ENCODE measurements at places on chromosomes 1 and 21.

- no peak for DNase-seq
These were observed 37.0 kb upstream of the B3GALT5 start for GRCh38 chr21:39575775-39576174.

GRCh38 chr1:157084720-157085119 lies 14.9 kb downstream of the ETV3L start:
- DNase-seq = no peak

- DNase-seq = no peak
These were observed 19.6 kb downstream of the KCNAB2 start for GRCh38 chr1:6065093-6065858.

DNA sequence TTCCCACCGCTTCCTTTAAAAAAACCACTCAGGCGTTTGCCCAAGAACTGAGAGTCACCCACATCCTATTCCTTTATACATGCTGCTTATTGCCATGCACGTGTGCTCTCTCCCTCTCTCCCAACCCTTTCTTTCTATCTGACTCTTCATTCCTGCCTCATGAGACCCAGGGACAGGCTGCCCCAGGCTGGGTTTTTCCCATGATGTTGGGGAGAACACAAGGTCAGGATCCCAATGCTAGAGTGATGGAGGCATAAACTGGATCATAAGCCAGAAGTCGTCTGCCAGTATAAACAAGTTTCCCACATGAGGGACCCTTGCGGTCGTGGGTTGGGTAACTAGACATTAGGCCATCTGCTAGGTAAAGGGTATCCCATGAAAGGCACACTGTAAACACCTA lies 64.9 kb downstream of the CD2 start:
- no peak for DNase-seq

DNA sequence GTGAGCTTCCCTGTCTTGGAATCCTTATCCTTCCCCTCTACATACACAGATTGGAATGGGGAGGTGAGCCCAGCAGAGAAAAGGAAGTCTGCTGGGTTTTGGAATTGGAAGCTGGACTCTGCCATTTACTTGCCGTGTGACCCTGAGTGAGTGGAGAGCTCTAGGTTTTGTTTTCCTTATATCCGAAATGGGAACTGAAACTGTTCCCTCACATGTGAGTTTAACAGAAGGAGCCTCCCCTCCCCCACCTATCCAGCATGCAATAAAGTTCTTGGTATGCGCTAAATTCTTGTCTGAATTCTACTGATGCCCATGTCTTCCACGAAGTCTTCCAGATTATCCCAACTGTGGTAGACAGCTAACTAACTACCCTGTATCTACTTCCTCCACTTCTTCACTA lies 58.7 kb downstream of the NENF start:
- no peak for DNase-seq

DNA sequence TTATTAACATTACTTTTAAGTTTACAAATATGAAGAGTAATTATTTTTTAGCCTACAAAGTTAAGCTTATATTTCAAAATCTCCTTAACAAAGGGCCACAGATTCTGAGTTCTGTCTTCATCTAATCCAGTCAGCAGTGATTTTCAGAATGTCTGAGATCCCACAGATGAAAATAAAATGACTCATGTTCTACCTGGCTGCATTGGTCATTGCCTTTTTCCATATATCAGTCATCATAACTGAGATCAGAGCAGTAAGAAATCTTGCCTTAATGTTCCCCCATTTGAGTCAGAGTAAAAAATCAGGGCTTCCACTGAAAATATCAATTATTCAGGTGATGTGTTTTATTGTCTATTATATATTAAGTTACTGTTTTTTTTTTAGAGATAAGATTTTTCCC lies 416.1 kb downstream of the MRPL39 start:
- DNase-seq = no peak

- no peak for DNase-seq
These were observed 33.0 kb upstream of the IVNS1ABP start for GRCh38 chr1:185350027-185350442.

- no peak for DNase-seq
These were observed 106.7 kb downstream of the PTPRU start for GRCh38 chr1:29342983-29343382.

GRCh38 chr1:91712981-91713841 lies 172.7 kb downstream of the TGFBR3 start:
- DNase-seq = no peak

DNA sequence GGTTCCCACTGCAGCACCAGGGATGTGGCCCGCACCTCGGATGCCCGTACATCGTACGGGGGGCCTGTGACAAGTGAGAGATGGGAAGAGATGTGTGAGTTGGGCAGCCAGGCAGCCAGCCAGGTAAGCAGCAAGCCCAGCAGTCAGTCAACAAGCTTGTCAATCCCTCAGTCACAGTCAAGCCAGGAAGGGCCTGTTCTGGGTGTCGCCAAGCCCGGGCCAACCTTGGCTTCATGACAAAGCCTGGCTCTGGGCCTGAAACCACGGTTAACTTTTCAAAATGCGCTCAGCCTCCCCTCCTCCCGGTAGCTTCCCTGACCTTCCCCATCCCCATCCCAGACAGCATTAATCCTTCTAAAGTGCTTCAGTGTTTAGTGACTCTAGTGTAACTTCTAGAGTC lies 31.8 kb downstream of the MYOM3 start:
- DNase-seq = no peak

DNA sequence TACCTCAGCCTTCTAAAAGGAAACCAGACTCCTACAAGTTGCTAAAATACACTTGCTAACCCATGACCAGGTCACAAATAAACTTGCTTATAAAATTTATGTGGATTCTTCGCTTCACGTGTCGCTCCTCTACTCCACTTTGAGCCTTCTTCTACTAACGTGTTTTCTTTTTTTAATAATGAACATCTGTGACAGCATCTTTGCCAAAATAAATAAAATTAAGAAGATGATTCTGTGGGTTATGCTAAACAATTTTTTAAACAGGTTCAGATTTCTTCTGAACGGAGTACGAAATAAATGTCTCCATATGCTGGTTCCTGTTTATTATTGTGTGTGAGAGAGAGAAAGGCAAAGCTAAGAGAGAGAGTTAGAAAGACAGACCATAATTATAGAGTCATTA lies 735.8 kb downstream of the LTN1 start:
- no peak for DNase-seq

GRCh38 chr21:36092681-36093080 lies 22.9 kb downstream of the CBR1 start:
- no peak for DNase-seq

DNA sequence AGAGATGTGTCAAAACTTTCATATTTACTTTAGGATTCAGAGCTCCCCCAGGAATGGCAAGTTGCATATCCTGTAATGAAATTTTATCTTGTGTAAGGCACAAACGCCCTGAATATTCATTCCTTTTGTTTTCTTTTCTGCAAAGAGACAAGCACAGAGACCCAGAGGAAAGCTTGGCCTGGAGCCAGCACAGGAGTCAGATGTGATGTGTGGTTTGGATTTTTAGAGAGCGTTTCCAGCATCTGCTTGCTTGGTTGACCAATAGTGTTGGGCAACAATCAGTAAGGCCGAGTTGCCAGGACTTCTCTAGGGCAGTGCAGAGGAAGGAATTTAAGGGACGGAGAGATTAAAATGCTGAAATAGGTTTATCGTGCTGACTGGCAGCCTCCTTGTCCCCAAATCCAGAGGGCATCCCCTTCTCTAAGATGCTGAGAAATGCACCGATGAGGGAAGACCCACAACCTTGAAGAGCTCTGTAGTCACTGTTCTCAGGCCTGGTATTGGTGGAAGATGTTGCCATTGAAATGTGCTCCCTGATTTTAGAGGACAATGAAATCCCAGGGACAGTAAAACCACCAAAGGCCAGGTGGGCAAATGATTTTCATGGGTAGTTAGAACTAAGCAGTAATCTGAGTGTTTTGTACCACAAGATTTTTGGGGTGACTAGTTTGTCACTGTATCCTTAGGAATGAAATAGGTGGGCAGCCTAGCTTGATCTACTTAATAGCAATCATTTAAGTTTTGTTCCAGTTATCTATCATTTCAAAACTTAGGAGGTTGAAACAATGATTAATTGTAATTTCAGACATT lies 37.9 kb upstream of the RHOU start:
- no peak for DNase-seq

DNA sequence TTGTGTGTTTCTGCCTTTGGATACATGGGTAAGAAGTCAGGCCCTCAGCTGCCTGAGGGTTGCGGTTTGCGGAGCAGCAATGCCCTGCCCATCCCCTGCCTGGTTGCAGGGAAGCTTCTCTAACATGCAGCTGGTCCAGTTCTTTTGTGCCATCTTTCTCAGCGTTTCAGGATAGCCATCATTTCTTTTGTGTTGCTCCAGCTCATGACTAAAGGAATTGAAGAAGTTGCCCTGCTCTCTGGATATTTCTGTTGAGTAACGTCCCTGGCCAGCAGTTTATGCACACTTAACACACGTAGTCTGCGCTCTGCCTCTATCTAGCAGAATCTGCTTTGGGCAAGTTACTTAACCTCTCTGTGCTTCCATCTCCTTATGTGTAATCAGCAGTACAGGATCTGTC lies 62.1 kb downstream of the DOP1B start:
- no peak for DNase-seq

GRCh38 chr1:1599030-1599934 lies 653 bp downstream of the FNDC10 start:
- DNase-seq = peak; percentile 47

GRCh38 chr1:206903687-206904086 lies 6.4 kb downstream of the IL24 start:
- no peak for DNase-seq

DNA sequence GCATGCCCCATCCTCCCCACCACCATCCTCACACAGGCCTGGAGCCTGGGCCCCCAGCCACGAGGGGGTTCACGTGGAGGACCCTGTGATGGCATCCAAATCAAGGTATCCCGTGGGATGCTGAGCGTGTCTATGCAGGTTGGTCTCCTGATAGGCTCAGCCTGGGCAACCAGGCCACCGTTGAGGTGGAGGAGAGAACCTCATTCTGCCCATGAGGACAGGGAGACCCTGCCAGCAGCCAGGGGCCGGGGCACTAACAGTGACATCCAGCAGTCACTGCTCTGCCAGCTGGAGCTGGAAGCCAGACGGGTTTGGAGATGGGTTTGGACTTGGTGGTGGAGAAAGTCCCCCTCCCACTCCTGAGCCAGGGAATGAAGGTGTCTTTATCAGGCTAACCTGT lies 582.8 kb downstream of the MATN1 start:
- no peak for DNase-seq

DNA sequence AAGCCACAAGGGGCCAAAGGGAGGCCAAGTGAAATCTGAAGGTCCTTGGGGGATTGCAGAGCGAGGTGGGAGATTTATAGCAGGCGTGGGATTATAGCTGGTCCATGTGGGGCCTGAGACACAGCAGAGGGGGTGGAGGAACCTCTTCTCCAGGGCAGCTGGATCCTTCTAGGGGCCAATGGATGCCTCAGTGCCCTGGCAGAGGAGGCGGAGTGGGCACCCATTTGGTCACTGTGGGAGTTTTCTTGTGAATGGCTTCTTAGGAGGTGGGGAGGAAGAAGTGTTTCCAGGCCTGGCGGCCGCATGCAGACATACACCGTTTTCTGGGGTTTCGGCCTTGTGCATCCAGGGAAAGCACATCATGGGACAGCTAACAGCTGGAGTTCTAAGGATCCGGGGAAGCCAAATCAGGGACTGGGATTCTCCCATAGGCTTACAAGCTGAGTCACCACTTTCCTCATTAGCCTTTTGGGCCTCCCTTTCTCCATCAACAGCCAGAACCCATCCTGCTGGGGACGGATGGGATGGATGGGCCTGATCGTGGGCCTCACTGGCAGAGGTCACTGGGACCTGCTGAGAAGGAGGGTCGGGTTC lies 76.5 kb downstream of the RHOU start:
- no peak for DNase-seq

GRCh38 chr1:248611883-248612414 lies 14.4 kb upstream of the OR2T10 start:
- DNase-seq = no peak

Measured in central memory CD4-positive, alpha-beta T cell (primary cell).